Retina (tissue), 1 donor: ENCODE measurements at places on chromosomes 2 and 18.

- DNase-seq: no peak
Measured at GRCh38 chr2:188119112-188119838, 172.4 kb upstream of the GULP1 start.

DNA sequence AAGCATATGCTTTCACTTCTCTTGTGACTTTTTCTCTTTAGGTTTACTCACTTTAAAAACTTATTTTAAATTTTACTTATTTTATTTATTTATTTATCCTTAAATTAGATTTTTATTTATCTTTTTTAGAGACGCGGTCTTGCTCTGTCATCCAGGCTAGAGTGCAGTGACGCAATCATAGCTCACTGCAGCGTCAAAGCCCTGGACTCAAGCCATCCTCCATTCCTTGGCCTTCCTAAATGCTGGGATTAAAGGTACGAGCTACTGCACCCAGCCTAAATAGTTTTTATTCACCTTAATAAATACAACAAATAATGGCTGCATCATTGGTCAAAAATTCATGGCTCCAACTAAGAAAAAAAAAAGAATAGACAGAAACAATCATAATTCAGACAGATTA, 415.7 kb upstream of the FIGN start:
- DNase-seq: no peak

DNA sequence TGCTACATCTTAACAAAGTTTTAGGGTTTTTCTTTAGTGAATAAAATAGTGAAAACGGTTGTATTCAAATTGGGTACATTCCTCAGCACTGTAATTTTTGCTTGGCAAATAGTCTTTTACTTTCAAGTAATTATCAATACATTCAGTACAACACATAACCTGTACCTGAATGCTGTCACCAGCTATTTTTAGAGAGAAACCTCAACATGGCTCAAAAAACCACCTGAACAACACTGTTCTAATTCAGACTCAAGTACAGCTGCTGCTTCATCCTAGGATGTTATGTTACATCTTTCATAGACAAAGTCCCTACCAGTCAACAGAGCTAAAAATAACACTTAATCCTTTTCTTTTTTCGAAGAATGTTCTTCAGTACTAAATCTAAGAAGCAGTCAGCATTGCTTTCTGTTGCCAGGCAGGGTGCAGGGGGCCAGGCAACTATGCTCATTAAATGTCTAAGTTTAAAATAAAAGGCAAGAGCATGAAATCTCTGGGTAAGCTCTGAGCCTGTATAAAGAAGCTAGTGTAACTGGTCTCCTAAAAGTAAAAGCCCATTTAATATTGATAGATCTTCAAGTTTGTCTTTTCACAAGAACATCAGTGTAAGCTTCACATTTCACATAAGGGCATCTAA, 20.5 kb downstream of the PDIA6 start:
- DNase-seq: no peak

DNA sequence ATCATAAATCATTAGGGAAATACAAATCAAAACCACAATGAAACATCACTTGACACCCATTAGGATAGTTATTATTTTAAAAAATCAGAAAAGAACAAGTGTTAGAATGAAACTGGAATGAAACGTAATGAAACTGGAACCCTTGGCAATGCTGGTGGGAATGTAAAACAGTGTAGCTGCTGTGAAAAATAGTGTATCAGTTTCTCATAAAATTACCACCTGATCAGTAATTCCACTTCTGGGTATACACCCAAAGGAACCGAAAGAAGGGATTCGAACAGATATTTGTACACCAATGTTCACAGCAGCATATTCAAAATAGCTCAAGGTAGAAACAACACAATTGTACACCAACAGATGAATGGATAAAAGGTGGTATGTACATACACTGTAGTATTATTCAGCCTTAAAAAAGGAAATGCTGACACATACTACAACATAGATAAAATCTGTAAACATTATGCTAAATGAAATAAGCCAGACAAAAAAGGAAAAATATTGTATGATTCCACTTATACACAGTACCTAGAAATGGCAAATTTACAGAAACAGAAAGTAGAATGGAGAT, 27.0 kb downstream of the ROCK1 start:
- DNase-seq: no peak

- DNase-seq: no peak
Measured at GRCh38 chr18:68035774-68036522, 519.4 kb upstream of the DSEL start.
